ENCODE measurements at places on chromosomes 7 and 10. TPM values are rescaled to one million over a fixed set of nuclear protein-coding genes. Genes with fewer than 3 reads are reported as not detected.
A peak's percentile ranks its signal among the peaks of the same experiment; 100 is the strongest.

DNA sequence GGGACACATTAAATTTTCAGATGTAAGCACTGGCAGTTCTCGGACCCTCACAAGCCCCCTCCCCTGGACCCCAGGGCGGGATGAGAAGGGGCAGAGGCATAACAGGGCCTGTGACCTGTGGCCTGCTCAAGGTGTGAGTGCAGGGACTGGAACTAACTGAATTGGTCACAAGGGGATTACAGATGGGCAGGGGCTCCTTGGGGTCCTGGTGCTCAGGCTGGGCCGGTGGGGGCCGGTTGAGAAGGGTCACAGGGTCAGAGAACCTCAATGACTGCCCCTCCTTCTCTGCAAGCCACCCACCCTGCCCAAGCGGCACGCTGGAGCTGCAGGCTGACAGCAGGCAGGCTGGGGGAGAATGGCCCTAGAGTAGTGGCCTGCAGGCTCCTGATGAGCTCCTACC lies 80.8 kb upstream of the PCBD1 start:
- DNase-seq = no peak

DNA sequence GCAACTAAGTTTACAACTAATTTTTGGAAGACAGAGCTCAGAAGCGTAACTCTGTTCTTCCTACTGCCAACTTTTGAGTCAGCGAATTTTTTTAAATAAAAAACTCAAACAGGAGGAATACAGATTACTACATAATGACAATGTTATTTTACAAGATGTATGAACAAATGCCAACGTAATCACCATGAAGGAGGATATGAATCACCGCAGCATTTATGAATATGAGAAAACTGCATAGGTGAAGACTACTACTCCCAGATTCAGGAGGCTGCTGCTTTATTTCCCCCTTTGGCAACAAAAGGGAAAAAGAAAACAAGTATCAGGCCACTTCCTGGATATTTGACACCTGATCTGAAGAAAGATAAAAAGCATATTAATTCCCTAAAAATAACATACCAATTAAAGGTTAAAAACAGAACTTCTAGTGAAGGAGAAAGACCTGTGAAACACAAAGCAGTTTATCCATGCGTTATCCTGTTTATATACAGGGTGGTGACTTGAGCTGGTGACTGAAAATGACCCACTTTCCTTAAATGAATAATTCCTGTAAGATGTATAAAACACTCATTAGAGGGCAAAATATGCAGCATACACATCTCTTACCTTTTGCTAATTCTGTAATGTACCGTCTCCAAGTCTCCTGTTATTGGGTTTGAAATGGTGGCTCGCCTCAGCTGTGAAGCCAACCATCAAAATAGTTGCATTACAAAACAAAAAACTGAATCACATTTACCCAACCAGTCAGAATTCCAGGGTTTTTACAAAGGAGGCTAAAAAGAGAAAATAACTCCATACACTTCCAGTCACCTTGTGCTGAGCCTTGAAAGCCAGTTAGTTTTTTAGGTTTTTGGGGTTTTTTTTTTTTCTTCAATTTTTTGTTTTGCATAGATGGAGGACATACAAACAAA lies 52.0 kb downstream of the P4HA1 start:
- DNase-seq = peak; percentile 13

GRCh38 chr10:108180878-108181277 lies 1016.4 kb upstream of the SORCS1 start:
- peak; percentile 2 for DNase-seq

DNA sequence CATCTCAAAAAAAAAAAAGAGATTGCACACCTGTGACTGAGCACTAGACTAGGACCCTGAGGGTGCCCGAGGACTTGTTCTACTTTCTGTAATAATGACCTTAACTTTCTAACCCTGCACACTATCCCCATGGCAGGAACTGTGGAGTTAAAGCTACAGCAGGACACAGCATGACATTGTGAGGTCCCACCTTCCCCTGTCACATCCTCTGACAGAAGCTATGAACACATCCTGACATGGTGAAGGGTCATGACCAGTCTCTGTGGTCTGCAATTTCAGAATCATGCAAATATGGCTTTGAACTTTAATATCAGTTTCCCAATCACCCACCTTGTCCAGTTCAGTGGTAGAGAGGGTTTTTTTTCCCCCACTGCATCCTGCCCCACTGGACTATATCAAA lies 18.5 kb upstream of the SAR1A start:
- DNase-seq = no peak

GRCh38 chr10:98349508-98349922 lies 65.5 kb downstream of the PYROXD2 start:
- peak; percentile 92 for DNase-seq

GRCh38 chr7:85714043-85714578 lies 527.3 kb upstream of the SEMA3D start:
- DNase-seq = peak; percentile 38

DNA sequence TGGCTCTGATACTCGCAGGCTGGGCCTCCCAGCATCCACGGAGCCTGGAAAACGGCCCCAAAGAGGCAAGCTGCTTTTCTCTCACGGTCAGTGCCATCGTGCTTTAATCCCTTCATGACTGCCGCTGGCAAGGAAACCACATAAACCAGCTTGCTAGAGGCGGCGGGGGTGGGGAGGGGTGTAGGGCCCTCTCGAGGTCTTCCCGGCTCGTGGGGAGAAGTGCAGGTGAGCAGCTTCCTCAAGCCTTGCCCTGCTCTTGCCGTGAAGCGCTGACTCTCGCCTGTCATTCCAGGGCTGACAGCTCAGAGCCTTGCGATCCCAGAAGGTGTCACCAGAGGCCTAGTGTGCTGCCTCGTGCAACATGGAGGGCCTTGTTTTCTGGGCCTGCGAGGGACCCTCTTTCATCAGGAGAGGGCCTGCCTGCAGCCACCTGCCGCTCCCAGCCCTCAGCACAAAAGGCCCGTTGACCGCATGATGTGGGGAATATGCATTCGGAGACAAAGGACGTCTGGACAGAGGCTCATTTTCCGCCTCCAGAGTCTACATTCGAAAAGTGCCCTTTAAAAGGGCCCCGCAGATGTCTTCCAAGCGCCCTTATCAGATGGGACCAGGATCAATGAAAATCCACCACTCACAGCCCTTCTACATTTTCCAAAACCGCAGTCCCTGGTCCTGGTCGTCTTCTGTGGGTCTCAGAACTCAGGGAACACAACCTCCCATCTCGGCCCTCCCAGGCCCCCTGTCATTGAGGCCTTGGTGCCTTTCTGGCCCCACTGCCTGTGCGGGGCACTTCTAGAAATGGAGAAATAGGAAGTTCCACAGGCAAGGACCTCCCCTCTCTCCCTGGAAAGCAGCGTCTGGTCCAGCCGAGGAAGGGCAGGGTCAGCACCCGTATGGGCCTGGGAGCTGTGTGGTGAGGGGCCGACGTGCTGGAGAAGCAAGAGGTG lies 58.7 kb downstream of the ZRANB1 start:
- no peak for DNase-seq

GRCh38 chr7:135355377-135356048 lies 121.9 kb downstream of the STRA8 start:
- DNase-seq = no peak

DNA sequence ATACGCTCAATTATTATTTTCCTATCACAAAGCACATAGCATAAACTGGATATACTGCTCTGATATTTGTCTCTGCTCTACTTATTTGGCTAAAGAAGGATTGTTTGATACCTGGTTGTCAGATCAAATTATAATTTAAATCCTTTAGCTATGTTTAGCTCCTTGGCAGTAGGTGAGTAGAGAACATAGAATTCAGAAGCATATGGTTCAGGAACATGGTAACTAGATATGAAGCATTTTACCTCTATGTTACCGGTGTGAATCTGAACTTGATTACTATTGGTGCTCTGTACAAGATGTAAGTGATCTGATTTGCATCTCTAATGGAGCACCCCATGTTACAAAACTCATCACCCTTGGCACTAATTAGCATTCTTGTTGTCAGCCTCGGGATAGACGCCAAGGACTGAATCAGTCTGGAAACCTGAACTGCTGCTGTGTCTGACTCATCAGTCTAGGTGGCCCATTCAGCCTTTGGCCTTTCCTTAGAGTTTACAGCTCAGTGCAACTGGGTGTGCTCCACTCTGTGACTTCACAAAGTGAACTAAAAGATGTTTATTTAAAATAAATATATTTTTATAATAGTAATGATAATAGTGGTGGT lies 12.3 kb upstream of the MYPN start:
- DNase-seq = peak; percentile 42

GRCh38 chr7:43639858-43640491 lies 57.1 kb downstream of the STK17A start:
- DNase-seq = peak; percentile 75

DNA sequence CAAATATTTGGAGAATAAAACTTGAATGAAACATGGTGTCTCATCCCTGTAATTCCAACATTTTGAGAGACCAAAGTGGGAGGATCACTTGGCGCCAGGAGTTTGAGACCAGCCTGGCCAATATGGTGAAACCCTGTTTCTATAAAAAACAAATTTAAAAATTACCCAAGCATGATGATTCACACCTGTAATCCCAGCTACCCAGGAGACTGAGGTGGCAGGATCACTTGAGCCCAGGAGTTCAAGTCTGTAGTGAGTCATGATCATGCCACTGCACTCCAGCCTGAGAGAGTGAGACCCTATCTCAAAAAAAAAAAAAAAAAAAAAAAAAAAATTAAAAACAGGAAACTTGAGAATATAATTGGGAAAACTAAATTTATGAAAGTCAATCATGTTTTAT lies 481.1 kb downstream of the SEMA3D start:
- no peak for DNase-seq

DNA sequence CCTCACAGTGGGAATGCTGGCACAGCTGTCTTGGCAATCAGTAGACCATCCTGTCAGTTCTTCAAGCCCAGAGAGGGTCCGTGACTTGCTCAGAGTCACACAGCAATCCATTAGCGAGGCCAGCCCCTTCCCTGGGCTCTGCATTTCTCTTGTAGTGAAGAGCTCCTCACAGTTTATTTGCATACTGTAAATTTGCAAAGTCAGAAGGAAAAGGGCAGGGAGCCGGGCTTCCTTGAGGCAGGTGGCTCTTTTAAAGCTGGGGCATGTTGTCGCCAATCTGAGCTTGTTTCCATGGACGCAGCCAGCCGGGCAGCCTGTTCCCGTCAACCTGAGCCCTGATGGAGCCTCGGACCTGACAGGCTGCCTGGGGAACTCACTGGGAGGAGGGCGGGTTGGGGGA lies 123.4 kb downstream of the CUX1 start:
- DNase-seq = peak; percentile 58

DNA sequence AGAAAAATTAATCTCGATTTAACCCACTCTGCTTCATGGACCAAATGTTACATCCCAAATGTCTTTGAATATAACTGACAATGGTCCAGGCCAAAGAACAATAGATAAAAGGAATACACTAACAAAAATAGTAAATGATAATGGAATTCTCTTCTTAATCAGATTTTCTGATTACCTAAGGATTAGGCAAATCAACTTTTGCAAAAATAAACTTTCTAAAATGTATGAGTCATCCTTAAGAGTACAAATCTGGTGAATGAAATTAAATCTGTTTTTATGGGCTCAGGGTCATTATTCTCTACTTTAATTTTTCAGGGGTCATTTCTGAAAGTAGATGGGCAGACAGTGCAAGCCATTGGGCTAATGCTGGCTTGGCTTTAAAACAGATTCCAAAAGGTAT lies 102.1 kb upstream of the FAM13C start:
- no peak for DNase-seq

- peak; percentile 38 for DNase-seq
Measured at GRCh38 chr7:31890198-31890597, 180.0 kb downstream of the PDE1C start.

DNA sequence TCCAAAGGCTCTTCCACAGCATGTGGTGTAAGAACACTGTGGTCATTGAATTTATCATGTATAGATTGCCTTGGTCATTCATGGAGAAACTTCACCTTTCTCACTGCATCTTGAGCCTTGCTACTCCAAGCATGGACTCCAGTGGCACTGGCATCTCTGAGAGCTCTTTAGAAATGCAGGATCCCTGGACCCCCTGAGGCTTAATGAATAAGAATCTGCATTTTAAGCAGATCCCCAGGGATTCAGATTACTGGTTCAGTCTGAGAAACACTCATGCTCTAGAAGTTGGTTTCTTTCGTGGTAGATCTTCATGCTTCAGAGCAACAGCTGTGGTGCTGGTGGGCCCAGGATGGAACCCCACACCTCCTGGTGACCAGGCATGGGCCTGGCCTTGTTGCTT lies 63.2 kb downstream of the CFAP58 start:
- no peak for DNase-seq

DNA sequence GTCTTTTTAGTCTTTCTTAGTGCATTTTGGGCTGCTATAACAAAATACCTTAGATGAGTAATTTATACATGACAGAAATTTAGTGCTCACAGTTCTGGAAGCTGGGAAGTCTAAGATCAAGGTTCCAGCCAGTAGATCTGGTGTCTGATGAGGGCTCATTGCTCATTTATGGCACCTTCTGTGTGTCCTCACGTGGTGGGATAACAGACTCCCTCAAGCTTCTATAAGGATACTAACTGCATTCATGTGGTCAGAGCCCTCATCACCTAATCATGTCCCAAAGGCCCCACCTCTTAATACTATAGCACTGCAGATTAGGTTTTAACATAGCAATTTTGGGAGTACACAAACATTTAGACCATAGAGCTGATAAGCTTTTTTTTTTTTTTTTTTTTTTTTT lies 80.4 kb downstream of the ZNRF2 start:
- DNase-seq = no peak

- no peak for DNase-seq
Measured at GRCh38 chr10:34507217-34507616, 307.9 kb downstream of the PARD3 start.

DNA sequence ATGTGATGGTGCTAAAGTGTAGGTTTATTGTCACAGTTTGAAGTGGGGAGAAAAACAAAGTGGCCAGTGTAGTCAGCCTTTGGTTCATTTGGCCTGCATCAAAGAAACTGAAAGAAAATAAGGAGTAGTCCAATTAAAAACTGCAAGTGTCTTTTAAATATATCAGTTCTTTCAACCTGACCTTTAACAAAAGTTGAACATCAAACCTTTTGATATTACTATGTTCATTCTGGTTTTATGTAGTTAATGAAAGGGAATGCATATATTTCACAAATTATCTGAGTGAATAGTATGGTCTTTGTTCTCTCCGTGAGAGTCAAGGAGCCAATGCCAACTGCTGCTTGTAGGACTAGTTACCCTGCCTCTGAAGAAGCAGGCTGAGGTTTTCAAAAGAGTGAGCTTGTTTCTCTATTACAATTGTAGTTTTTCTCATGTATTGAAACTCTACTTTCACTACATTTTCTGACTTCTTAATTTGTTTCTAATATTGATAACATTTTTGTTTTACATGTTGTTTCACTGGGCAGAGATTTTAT lies 1160.8 kb upstream of the LRRTM3 start:
- DNase-seq = no peak

- peak; percentile 12 for DNase-seq
Measured at GRCh38 chr7:85713171-85713570, 526.3 kb upstream of the SEMA3D start.

GRCh38 chr7:81549484-81550016 lies 220.3 kb downstream of the HGF start:
- no peak for DNase-seq

GRCh38 chr10:36171953-36172940 lies 530.2 kb upstream of the FZD8 start:
- DNase-seq = peak; percentile 61

CDHR3 gene
- total RNA-seq = 4.1 TPM

HOGA1 gene
- total RNA-seq = 7.3 TPM

BET1 gene
- total RNA-seq = 34.3 TPM

FAM237B gene
- not detected for total RNA-seq

C10orf62 gene
- total RNA-seq = 0.82 TPM

FAM20C gene
- total RNA-seq = 29.7 TPM

NPSR1 gene
- total RNA-seq = not detected

ABCB8 gene
- total RNA-seq = 28.6 TPM

TMEM236 gene
- total RNA-seq = 0.10 TPM

GJD4 gene
- total RNA-seq = 0.21 TPM

MSS51 gene
- 9.5 TPM for total RNA-seq

Measured in tongue (tissue), 3 donors.